ENCODE measurements at places on chromosomes 4 and X. TPM values are rescaled to one million over a fixed set of nuclear protein-coding genes. Genes with fewer than 3 reads are reported as not detected.
A peak's percentile ranks its signal among the peaks of the same experiment; 100 is the strongest.

DNA sequence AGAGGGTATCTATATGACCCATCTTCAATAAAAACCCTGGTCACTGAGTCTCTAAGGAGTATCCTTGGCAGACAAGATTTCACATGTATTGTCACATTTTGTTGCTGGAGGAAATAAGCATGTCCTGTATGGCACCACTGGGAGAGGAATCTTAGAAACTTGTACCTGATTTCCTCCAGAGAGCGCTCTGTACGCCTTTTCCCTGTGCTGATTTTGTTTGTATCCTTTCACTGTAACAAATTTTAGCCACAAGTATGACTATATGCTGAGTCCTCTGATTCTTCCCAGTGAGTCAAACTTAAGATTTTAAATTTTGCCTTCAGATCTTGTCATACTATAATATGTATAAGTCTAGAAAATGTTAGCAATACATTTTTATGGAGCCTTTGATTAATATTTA, 102.8 kb downstream of the ITIH6 start:
- no peak for DNase-seq

DNA sequence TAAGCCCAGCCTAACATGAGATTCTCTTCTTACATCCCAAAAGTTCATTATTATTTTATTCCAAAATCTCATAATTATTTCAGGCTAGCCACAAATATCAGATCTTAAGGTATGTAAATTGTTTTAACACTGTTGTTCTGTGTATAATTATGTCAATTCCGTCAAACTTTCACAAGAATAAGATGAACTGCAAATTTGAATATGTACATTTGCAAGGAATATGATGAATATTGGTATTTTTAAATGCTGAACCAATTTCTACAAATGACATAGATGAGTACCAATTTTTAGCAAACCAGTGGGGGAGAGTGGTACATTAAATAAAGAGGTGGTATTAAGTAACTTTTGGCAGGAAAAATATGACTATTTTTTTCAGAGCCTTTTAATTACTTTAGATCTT, 282.3 kb upstream of the MAD2L1 start:
- no peak for DNase-seq

DNA sequence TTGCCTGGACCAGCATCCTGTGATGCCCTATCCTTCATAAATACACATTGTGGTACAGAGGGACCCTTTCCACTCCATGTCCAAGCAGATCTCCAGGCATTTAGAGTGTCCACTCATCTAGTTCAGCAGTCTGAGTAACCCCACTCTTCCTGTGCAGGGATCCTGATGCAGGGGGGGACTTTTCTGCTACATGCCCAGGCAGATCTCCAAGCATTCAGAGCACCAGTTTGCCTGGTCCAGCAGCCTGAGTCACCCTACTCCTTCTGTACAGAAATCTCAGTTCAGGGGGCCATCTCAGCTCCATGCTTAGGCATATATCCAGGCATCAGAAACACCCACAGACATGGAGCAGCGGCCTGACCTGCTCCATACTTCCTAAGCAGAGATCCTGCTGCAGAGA, 1089.8 kb downstream of the FAT4 start:
- DNase-seq, result no peak

DNA sequence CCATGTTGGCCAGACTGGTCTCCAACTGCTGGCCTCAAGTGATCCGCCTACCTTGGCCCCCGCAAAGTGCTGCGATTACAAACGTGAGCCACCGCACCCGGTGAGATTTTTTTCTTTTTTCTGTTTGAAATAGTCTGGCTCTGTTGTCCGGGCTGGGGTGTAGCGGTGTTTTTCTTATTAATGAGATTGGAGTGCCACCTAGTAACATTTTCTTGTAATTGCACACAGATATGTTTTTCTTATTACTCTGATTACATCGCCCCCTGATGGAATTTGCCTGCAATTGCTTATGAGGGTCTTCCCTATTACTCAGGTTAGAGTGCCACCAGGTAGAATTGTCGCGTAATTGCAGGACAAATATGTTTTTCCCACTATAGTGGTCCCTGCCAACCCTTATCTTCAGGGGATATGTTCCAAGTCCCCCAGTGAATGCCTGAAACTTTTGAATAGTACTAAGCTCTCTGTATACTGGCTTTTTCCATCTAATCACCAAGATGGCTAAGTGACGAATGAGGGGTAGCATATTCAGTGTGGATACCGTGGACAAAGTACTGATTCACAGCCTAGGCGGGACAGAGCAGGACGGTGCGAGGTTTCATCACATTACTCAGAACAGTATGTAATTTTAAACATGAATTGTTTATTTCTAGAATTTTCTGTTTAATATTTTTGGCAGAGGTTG, 8.6 kb upstream of the PDHA1 start:
- DNase-seq, result no peak

DNA sequence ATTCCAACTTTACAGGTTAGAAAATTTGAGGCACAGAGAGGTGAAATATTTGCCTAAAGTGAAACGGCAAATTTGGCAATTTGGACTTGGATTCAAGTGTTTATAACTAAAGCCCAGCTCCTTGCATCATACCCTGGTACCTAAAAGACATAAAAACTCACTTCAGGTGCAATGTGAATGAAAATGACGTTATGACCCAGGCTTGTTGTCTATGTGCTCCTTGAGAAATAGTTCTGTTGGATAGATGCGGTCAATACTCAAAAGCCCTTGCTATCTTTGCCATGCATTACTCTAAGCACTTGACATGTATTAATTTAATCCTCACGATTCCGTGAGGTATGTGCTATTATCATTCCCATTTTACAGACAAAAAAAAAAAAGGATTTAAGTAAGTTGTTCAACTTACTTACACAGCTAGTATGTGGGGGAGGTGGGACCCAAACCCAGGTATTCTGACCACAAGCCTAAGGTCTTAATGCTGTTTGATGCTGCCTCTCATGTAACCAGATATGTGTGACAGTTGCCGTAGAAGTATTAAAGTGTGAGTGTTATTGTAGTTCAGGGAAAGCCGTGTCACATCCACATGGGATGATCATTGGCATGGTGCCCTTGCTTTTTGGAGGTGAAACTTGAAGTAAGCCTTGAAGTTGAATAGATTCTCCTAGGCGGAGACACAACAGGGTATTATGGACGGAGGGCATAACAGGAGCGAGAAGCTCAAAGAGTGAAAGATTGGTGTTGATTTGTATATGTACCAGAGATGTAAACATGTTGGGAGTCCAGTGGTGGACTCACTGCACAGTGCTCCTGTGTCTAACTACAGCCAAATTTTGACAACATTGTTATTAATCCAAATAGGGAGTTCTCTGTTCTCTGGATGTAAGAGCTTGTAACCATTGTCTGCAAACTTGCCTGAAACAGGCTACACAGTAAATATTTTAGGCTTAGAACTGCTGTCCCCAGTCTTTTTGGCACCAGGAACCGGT, 3.1 kb downstream of the SCML1 start:
- DNase-seq, result no peak

GRCh38 chrX:130746077-130746476, 156.9 kb downstream of the ENOX2 start:
- DNase-seq, result no peak

- no peak for DNase-seq
These were observed 12.6 kb downstream of the P2RY10 start for GRCh38 chrX:78957768-78958130.

DNA sequence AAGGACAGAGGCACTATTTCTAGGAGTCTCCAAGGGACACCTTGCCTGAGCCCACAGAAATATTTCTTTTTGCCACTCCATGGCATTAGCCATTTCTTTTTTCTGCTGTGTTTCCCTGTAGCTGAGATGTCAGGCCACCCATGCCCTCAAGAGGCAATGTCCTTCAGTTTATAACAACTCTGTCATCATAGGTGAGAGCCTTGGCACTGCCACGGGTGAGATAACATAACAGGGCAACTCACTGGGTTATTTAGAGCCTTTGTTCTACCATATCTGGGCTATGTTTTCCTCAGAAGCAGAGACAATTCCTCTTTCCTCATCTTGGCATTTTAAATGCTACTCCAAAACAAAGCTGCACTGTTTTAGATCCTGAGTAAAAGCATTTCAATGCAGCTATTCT, 99.9 kb upstream of the MAOA start:
- DNase-seq, result no peak

GRCh38 chrX:64186974-64187761, 18.3 kb downstream of the AMER1 start:
- no peak for DNase-seq

DNA sequence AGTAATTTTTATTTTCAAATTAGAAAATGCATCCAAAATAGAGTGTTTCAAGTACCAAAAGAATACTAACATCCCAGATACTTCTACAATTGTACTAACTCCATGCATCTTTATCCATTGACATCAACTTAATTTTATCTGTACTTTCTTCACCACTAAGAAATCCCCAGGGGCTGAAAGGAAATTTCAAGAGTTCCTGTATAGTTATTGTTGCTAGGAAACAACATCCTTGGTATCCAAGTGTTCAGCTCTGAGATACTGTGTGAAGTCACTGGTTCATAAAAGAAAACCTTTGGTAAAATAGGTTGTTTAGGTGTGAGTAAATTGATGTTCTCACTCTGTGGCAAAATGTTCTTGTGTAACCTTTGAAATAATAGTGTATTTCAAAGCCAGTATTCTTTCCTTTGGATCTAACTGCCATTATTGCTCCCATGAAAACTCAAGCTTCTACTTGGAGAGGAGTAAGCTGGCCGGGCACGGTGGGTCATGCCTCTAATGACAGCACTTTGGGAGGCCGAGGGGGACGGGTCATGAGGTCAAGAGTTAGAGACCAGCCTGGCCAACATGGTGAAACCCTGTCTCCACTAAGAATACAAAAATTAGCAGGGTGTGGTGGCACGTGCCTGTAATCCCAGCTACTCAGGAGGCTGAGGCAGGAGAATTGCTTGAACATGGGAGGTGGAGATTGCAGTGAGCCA, 72.9 kb downstream of the COMMD8 start:
- no peak for DNase-seq

DNA sequence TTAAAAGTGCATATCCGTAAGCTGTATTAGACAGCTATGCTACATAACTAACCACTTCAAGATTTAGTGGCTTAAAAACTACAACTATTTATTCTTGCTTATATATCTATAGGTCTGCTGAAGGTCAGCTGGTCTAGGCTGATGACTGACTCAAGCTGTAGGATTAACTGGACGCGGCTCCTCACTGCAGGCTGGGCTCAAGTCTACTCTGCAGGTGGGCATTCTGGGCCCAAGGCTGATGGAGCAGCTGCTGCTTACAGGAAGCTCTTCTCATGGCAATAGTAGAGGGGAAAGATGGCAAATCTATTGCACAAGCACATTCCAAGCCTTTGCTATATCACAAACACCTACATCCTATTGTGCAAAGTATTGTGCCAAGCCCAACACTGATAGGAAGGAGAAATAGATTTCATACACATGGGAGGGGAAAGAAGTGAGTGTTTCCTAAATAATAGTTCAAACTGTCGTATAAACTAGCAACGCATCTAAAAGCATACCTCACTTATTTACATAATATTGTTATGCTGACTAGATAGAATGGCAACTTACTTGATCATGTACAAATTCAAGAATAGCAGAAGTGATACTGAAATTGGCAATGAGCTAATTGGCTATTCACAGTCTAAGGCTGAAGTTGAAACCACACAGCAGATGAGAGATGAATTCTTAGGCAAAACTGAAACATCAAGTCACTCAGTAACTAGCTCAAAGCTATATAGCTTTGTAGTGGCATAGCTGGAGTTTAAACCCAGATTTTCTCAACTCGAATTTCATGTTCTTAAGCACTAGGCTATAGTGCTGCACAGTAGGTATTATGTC, 263.8 kb downstream of the NKX6-1 start:
- no peak for DNase-seq

GRCh38 chr4:139177049-139177868, at the start of gene ELF2:
ELF2 (minus strand) TSS chr4:139177218; CDS start chr4:139137701, 39,517 bp downstream.
- peak; percentile 76 for DNase-seq

DNA sequence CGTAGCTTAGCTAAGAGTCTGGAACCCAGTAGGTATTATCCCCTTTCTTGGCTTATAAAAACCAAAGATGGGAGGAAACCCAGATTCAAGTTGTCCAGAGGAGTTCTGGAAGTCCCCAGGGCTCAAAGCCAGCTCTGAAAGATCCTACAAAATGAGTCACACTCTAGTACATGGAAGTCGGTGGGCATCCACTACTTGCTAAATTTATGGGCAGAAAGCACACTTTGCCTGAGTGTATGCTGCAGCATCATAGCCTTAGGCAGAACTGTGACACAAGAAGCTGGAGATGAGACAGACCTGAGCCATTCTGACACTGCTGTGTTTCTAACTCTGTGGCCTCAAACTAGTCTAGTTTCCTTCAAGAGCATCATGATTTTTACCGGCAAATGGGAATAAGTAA, 429.3 kb downstream of the AFF2 start:
- no peak for DNase-seq

DNA sequence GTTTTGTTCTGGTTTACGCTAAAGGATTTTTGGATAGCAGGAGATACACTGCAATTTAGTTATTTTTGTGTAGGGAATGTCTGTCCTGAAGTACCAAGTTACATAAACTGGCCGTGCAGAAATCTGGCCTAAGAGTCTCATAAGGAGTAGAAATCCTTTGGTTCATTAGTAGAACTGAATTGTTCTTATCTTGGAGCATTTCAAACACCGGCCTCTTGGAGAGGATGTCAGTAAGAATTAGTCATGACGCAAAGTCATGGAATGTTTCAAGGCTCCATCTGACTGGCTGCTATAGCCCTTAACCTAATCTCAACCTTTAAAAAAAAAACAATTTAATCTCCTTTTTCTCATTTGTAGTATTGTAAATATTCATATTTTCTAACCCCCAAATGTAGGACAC, 15.2 kb downstream of the PDLIM3 start:
- no peak for DNase-seq

- no peak for DNase-seq
These were observed 104.5 kb downstream of the SCD5 start for GRCh38 chr4:82694046-82694445.

- no peak for DNase-seq
These were observed 951.5 kb upstream of the SLIT2 start for GRCh38 chr4:19300213-19300612.

DNA sequence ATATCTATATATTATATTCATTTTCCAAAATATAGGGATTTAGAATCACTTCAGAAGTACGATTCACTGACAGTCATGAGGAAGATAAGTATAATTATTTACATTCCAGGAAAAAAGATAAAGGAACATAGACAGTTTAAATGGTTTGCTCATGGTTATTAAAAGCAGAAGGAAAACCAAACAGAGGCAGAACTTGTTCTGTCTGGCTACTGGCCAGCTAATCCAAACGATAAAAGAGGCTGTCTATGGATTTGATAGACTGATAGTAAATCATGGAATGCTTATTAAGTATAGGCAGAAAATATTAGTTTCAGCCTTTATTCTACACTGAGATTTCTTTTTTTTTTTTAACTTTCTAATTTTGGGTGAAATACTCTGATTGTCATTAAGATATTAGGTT, 50.2 kb downstream of the RPGR start:
- no peak for DNase-seq

- no peak for DNase-seq
These were observed 114.3 kb upstream of the NAP1L5 start for GRCh38 chr4:88811904-88812303.

The F8A2 gene
- total RNA-seq, result not detected

The PRRG1 gene
- 2.5 TPM for total RNA-seq

The CXCL8 gene
- total RNA-seq, result 1.1 TPM

The BEX4 gene
- total RNA-seq, result 68.1 TPM

The GAGE12J gene
- total RNA-seq, result not detected

The GAGE2A gene
- total RNA-seq, result not detected

The GUCY1B1 gene
- total RNA-seq, result 1.5 TPM

The NR3C2 gene
- total RNA-seq, result 3.4 TPM
